ENCODE measurements at places on chromosomes 4 and X. TPM values are rescaled to one million over a fixed set of nuclear protein-coding genes. Genes with fewer than 3 reads are reported as not detected.

- DNase-seq = no peak
These were observed 33.4 kb downstream of the SLC2A9 start for GRCh38 chr4:9987749-9988362.

DNA sequence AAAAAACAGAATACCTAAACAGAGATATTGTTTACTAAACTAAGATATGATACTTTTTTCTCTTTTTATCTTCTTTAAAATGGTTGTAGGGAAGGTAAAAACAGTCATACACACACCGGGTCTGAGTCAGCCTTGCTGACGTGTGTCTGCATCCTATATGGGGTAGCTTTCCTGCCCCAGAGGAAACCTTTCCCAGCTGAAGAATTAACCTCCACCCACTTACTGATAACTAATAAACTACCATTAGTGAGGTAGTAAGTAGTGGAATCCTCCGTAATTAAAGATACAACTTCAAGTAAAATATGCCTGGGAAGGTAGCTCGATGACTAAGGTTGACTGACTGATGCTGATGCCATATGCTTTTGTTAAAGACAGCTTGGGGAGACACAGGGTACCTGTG is 312.2 kb downstream of the DCTD start:
- DNase-seq = no peak

DNA sequence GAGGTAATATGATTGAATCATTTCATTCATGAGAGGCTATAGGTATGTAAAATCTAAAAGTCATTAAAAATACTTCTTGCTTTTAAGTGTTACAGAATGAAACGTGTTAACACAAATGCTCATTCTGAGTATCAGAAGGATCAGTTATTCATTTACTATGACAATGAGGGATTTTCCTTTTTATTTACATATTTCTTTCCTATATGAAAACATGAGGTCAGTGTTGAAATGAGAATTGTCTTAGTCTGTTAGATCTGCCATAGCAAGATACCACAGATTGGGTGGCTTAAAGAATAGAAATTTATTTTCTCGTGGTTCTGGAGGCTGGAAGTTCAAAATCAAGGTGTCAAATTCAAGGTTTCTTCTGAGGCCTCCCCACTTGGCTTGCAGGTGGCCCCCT is 181.2 kb downstream of the ARHGAP10 start:
- DNase-seq = no peak

DNA sequence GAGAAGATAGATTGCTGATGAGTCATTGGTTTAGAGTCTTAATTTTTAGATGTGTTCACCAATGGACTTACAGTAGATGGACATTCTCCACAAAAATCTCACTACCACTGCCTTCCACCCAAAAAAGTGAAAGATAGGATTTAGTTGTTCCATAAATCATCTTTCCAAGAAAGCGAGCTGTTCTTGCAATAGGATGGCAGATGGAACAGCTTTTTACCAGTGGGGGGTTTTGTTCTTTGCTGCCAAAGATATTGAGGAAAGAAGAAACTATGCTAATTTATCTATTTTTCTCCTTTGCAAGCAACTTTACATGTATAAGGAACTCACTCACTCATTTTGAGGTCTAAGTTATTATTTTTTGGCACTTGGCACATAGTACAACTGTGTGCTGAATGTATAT is 109.5 kb downstream of the ADGRL3 start:
- no peak for DNase-seq

Gene XG
- 0.35 TPM for polyA plus RNA-seq

Gene ASMT
- polyA plus RNA-seq = not detected

Gene PPARGC1A
- 33.4 TPM for polyA plus RNA-seq

Gene AKAP4
- 0.14 TPM for polyA plus RNA-seq

All from right renal pelvis (tissue), 4 donors.